ENCODE measurements at places on chromosomes 4 and X.

GRCh38 chrX:41739871-41740270, 15.9 kb downstream of the GPR82 start:
- DNase-seq, result no peak

GRCh38 chrX:63708801-63709200, 76.2 kb downstream of the ARHGEF9 start:
- no peak for DNase-seq

- no peak for DNase-seq
These were observed 609.5 kb upstream of the FAM241A start for GRCh38 chr4:111535792-111536191.

DNA sequence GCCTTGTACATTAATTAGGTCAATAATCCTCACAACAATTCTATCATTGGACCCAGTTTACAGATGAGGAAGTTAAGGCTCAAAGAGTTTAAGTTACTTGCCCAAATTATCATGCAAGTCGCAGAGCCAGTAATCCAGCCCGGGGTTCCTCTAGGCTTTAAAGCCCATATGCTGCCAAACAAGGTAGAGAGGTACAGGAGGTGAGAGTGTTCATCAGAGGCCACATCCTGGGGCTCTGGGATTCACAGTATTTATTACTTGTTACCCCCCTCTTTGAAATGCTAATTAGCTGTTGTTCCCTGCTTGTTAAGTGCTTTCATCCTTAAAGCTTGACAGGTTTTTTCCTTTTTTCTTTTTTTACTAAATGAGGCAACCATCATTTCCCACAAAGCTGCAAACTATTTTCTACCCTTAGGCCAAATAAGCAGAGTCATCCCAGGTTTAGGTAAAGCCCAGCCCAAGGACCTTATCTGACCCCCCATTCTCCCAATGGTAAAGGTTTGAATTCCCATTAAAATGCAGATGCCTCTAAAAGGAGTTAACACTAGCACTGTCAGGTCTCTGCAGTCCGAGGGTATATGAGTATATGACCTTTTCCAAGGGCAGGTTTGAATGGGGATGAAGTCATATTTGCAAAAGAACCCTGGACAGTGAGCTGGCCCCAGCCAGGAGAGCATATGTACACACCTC, 150.3 kb downstream of the SOX3 start:
- DNase-seq, result no peak

DNA sequence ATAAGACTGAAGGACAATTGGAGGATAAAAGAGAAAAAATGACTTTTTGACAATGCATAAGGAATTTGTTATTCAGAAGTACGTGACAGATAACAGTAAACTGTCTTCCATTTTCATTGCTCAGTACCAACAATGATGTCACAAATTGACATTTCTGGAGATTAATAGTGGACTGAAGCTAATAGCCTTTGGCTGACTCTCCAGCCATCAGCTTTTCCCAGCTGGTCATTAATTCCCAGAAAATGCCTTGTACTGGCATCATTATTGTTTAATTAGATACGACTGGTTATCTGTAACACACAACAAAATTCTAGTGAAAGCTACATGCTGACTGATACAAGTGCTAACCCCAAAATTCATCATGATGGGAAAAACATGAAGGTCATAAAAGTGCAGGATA, 147.9 kb upstream of the FGF13 start:
- no peak for DNase-seq

DNA sequence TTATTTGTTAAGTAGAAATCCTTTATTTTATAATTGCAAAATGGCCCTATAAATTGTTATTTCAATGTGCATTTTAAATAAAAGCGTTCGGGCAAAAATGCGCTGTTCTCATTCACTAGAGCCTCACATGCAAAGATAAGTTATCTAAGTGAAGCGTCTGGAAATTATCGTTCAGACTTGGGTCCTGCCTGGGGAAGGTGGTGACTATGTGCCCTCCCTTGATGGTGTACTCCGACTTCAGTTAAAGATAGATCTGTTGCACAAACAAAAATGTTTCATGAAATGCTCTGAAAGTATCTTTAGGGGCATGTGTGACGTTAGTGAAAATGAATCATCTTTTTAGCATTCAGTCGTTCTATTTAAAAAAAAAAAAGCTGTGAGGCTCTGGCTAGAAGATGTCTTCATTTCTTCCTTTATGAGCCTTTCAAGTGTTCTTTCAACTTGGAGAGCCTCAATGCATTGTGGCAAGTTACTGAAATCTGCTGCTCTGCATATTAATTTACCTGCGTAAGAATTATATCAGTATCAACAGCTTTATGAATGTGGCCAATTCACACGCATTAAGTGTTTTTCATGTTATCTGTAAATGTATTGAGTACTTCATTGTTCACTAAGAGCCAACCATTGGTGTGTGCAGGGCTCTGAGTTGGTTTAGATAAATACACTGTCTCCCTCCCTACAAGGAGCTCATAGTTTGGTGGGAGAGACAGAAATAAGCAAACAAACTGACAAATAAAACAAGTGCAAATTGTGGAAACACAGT, 83.0 kb downstream of the AFF1 start:
- DNase-seq, result no peak

- no peak for DNase-seq
These were observed 17.8 kb downstream of the ANXA3 start for GRCh38 chr4:78569306-78569821.

DNA sequence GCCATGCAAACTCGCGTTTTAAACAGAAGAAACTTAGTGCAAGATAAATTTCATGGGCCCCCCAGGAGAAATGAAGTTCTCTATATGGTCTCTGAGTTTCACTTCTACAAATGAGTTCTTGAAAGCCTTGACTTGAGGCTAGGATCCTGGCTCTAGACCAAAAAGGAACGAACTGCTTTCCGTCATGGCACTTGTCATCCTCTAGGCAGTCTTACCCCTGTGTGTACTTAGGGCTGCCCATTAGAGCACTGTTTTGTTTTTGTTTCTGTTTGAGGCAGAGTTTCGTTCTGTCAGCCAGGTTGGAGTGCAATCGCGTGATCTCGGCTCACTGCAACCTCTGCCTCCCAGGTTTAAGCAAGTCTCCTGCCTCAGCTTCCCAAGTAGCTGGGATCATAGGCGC, 29.0 kb downstream of the RNF4 start:
- DNase-seq, result no peak

- DNase-seq, result no peak
These were observed 56.6 kb downstream of the ANAPC10 start for GRCh38 chr4:145041378-145041777.

GRCh38 chrX:45324941-45325340, 124.3 kb upstream of the DIPK2B start:
- DNase-seq, result no peak

- DNase-seq, result no peak
These were observed 57.6 kb upstream of the LGI2 start for GRCh38 chr4:25088093-25088952.

- no peak for DNase-seq
These were observed 525.9 kb upstream of the ZFP42 start for GRCh38 chr4:187469627-187470026.

DNA sequence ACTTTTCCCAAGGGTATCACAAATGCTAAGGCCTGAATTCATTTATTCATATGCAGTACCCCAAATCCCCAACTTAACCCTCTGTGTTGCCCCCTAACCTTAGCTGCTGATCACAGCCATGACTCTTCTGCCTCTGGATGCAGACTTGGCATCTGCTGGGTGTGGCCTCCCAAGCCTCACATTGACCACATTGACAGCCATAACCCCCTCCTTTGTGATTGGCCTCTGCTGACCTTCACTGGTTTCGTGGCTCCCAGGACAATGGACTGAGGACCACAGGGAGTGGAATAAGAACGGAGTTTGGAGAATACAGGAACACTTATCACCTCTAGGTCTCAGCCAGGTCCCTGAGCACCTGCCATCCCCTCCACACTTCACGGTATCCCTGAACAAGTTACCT, 123.6 kb upstream of the CPEB2 start:
- DNase-seq, result no peak

GRCh38 chr4:176849076-176849475, 56.4 kb upstream of the VEGFC start:
- no peak for DNase-seq

DNA sequence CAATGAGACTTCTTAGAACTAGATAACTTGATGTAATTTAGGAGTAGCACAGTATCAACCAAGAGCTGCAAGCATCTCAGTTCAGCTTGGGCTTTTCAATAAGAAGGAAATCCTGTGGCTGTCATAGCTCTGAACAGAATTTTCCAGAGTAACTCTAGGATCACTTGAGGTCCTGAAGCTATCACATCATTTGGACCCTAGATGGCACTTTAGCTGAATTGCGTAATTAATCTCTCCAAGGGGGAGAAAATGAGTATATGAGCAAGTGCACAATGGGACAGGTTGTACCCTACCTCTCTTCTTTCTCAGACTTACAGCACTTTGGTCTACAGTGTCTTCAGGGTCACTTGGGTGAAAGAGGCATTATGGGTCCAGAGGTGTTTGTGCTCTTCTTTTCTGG, 45.2 kb downstream of the SLC4A4 start:
- DNase-seq, result no peak

DNA sequence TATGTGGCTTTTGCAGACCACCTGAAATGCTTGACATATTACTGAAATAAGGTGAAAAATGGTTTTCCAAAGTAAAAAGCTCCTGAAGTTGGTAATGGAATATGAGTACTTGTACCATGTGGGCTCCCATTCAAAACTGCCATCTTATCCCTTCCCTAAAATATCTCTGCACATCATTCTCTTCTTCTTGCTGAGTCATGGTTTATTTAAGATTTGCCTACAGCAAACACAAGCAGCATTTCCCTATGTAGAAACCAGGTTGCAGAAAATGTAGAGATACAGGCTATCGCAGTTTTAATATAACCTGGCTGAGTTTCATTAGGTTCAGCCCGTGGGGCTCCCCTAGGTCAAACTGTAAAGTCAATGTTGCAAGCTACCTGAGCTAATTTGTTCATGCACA, 270.1 kb downstream of the NLGN4X start:
- DNase-seq, result no peak

GRCh38 chrX:115373308-115373707, 83.8 kb downstream of the LUZP4 start:
- no peak for DNase-seq

- no peak for DNase-seq
These were observed 170.9 kb upstream of the PCDH18 start for GRCh38 chr4:137703195-137703594.

- no peak for DNase-seq
These were observed 23.2 kb upstream of the SORCS2 start for GRCh38 chr4:7169134-7169533.

DNA sequence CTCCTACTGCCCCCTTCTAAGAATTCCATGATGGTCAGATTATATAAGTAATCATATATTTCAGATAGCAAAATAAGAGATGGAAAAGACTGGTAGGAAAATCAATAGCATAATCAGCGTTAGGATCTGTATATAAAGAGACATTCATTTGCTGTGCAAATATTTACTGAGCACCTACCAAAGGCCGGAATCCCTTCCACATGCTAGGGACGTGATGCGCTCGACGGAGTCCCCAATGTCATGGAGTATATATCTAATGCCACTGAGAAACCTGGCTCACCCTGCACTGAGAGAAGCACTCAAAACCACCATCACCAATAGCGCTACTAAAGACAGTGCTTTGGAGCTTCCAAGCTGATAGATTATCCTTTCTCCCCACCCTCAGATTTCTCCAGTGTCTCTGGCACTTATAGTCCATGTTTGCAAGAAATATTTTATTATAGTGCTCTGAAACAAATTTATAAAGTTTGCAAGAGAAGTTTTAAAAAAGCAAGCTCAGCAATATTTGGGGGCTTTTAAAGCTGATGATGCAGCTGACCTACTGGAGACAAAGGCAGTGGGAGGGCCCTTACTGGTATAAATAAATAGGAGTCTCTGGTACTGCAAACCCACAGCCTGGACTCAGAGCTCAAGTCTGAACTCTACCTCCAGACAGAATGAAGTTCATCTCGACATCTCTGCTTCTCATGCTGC, at the start of gene CXCL13:
TSS of gene CXCL13 (plus strand) at position 611 of the 693 bp plus-strand sequence. CDS start at position 657, 46 bp downstream.
- no peak for DNase-seq

- no peak for DNase-seq
These were observed 6.8 kb upstream of the CDKL2 start for GRCh38 chr4:75637176-75637575.

DNA sequence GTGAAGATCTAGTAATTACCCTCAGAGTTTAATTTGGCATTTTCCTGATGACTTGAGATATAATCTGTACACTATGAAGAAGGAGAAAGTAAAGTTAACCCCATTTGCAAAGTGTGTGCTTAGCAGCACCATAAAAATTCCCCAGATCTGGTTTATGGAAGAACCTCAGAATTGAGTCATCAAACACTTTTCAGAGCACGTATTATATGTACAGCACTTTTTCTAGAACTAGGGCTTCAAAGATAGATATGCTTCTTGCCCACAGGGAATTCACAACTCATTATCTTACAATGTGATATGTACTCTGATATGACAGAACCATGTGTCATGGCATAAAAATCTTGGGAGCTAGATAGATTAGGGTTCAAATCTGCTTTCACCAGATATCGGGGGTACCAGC, 150.9 kb downstream of the SLC10A7 start:
- no peak for DNase-seq

Measured in coronary artery (tissue), 2 donors.